ENCODE measurements at places on chromosomes 3 and 15. TPM values are rescaled to one million over a fixed set of nuclear protein-coding genes. Genes with fewer than 3 reads are reported as not detected.

GRCh38 chr3:127371334-127371733 lies 83.5 kb upstream of the PRR20G start:
- no peaks in the 10 kb centered on the region for H3K27me3 ChIP-seq
- no peak overlapping the region for H3K4me3 ChIP-seq
- DNase-seq = no peak
- no peaks in the 10 kb centered on the region for H3K36me3 ChIP-seq
- H3K27ac ChIP-seq = no peak overlapping the region

GRCh38 chr15:69395991-69396390 lies 18.2 kb upstream of the KIF23 start:
- no peak overlapping the region for H3K4me3 ChIP-seq
- H3K27me3 ChIP-seq = no peaks in the 10 kb centered on the region
- no peaks in the 10 kb centered on the region for H3K36me3 ChIP-seq
- peaks cover 4% of the 10 kb centered on the region for H3K4me1 ChIP-seq
- H3K27ac ChIP-seq = no peak overlapping the region

GRCh38 chr3:61057464-61057863 lies 193.8 kb downstream of the FHIT start:
- H3K4me1 ChIP-seq = no peaks in the 10 kb centered on the region
- no peak for DNase-seq
- no peak overlapping the region for H3K27ac ChIP-seq
- no peaks in the 10 kb centered on the region for H3K36me3 ChIP-seq
- H3K4me3 ChIP-seq = no peak overlapping the region
- no peaks in the 10 kb centered on the region for H3K27me3 ChIP-seq

DNA sequence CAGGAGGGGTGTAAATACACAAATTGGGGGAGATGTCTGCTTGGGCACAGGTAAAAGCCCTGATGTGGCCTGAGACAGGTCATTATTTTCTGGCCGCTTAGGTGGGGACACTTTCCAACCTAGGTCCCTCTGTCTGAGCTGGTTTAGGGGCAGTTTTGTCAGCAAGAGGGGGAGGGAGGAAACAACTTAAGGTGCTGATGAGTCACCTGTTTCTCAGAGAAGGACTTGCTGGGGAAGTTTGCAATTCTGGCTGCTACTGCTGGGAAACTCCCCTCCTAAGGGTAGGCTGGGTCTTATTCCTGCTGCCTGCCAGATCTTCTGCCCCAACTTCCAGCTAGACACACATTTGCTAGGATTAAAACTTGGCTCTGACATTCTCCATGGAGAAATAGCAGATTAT lies 4.8 kb upstream of the RHOV start:
- no peak overlapping the region for H3K4me3 ChIP-seq
- no peaks in the 10 kb centered on the region for H3K36me3 ChIP-seq
- no peak overlapping the region for H3K27ac ChIP-seq

DNA sequence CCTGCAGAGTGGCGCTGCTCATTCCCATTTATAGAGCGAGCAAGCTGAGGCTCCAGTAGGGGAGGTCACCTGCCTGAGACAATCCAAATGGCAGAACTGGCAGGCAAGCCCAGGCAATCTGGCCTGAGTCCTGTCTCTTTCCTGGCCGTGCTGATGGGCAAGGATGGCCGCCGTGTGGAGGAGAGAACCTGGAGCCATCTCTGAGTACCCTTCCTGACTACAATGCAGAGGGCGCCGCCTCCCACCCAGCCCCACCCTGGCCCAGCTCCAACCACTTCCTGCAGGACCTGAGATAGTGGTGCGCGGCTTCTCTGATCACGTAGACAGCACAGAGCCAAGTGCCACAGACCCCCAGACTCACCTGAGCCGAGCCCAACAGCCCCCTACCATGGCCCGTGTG lies 7.0 kb downstream of the TLR9 start:
- no peak for DNase-seq
- H3K4me1 ChIP-seq = peaks cover 29% of the 10 kb centered on the region
- H3K4me3 ChIP-seq = no peak overlapping the region

- H3K36me3 ChIP-seq = no peaks in the 10 kb centered on the region
- no peak overlapping the region for H3K27ac ChIP-seq
- no peak for DNase-seq
These were observed 532.4 kb upstream of the GBE1 start for GRCh38 chr3:82293867-82294266.

The PKM gene
- total RNA-seq = 470 TPM

The SKOR1 gene
- total RNA-seq = 1.7 TPM
